ENCODE measurements at places on chromosomes 3 and 15.

- peak; percentile 54 for DNase-seq
These were observed at the start of gene CELSR3 for GRCh38 chr3:48662753-48663488. CELSR3 (minus strand) TSS chr3:48662886; CDS start chr3:48662634, 252 bp downstream.

DNA sequence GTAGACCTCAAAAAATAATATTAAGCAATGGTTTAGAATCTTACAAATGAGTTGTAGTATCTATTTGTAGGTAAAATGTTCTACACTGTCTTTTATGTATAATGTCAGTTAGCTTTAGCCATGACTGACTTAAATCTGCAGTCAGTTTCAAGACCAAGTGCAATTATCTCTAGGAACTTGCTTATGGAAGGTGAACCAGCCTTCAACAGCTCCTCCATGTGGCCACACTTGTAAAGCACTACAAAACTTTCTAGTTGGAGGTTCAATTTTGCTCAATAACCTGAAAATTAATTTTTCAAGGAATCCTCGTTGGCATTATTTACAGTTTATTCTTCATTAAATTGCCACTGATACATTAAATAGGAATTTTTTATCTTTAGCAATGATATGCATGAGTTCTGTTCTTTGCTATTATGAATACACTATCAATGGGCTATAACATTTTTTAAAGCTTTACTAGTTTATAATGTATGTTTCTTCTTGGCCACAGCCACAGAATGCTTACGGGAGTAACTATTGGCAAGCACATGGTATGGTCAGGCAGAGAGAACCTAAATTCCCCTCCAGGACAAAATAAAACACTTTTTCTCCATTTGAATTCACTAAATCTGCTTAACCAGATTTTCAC lies 315.3 kb upstream of the UBE2E2 start:
- no peak for DNase-seq

DNA sequence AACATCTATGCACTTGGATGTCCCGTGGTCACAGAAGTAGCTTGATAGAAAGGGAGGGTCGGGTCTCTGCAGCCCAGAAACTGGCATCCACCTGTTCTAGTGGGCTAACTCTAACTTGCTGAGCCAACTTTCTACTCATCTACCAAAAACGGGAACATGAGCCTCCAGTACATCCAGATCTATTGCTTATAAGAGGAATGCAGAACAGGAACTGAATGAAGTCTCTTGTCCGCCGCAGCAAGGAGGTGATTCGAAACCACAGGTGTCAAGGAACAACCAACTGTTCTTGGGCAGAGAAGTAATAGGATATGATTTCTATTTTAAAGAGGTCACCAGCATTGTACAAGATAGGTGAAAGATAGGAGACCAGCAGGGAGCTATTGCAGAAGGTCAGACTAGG lies 17.9 kb downstream of the TERC start:
- DNase-seq, result no peak

- DNase-seq, result no peak
These were observed 56.6 kb upstream of the CSTA start for GRCh38 chr3:122268257-122269024.

DNA sequence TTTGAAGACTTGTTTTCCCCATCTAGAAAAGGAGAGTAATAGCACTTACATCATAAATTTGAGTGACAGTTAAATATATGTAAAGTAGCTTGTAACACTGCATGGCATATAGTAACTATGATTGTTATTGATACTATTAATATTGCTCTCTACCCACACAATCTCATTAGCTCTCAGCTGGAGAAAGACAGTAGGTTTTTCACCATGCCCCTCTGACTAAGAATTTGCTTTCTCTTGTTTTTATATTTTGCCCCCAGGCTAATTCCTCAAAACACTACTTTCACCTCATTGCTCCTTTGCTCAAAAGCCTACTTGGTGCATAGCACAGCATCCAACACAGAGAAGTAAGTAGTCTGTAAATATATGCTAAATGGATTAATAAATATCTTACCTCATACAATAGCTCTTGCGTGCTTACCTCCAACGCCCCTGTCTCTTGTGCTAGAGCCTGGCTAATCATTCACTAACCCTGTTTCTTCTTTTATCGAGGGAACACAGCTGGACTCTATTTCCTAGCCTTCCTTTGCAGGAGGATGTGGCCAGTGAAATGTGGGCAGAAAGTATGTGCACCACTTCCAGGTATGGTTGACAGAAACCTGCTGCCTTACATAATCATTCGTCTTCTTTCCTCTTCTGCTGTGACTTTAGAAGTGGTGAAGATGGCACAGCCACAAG lies 190.0 kb downstream of the PLCH1 start:
- DNase-seq, result no peak

DNA sequence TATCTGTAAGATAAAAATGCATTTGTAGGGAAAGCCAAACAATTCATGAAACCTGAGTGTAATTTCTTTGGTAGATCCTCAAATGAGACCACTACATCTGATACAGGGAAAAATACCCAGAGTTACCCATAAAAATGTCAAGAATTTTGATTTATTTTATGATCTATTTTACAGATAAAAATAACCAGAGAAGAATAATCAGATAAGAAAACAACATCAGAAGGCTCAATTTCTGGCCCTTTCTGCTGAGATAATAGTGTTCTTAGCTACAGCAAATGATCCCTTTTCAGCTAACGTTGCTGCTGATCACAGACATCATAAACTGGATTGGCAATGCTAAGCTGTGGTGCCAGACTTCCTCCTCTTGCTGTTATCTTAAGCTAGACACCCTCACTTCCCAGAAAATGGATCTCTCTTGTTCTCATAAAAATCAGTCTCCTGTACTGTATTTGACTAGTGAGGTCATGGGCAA lies 21.3 kb upstream of the TMEM108 start:
- DNase-seq, result no peak

DNA sequence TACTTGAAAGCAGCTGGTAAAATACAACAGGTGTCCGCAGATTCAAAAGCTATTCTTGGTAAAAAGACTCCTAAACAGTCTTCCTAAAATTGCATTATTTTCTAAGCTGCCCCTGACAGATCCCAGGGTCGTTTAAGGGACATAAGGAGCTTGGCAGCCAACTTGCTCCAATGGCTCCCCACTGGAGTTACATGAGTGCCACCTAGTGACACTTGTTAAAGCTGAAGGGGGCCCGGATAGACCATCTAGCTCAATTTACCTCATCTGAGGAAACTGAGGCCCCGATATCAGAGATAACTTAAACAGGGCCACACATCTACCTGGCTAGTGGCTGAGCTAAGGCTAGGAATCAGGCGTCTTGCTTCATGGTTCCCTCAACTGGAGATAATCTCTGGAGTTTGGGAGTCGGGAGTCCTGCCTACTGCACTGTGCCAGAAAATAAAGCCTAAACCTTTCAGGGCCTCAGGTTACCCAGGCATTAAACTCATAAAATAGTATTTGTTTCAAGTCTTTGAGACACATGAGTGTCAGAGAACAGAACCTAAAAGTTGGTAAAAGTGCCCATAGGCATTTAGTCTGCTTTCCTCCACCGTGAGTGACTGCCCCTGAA lies 6.5 kb upstream of the TBC1D23 start:
- DNase-seq, result no peak

DNA sequence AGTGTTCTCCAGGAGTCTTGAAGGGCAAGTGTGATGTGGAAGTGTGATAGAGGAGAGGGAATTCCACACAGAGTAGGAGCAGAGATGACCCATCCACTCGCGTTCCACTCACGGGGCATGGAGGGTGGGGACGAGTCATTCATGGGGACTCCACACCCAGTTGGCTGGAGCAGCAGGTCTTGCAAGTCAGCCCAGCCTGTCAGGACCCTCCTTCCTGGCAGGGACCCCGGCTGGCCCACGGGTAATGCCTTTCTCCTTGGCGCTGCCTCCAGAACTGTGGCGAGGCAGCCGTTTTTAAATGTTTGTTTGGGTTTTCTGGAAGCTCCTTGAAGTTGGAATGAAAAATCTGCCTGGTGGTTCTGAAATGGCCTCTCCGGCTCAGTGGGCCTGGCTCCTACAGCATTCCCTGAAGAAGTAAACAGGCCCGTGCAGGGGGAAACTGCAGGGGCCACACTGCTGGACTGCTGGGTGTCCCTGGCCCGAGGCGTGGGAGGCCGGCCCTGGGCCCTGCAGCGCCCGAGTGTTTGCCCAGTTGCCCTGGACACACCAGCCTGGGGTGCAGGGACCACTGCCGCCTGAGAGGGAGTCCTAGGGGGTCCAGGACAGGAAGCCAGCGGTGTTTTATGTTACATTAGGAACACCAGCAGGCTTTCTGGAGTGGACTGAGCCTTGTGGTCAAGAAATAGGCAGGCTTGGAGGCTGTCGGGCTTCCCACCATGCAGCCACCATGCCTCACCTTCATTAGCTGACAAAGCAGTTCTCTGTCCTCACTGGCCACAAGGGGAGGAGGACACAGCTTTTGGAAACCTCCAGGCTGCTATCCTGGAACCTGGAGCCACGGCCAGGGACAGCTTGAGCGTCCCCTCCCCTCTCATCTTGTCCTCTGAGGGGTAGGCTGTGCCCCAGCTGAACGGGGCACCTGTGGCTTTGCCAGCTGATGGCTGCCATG lies 61.3 kb downstream of the CEMIP start:
- DNase-seq, result no peak

DNA sequence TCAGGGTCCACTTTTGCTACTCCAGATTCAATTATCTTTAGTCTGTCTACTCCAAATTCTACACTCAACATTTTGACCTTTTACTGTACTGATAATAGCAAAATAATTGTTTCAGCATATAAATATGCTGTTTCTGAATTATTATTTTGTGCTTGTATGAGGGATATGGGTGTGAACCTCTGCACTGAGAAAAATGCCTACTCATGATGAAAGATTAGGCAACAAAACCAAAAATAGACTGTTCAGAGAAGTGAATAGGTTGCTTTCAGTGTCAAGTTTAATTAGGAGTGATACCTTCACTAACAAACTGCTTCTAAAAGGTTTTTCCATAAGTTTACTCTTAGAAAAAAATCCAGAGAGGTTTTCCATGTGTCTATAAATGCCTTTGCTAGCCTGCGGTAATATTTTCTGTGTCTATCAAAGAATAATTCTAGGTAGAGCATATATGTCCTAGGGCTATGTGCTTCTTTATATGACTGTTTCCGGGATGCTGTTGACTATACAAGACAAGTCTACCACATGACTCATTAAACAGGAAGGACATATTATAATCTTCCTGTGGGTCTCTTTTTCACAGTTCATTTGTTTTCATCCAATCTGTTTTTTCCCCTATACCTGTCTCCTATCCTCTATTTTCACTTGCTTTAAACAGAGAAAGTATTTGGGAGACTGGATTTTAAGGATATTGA lies 218.5 kb upstream of the TTC14 start:
- DNase-seq, result no peak

Measured in stimulated activated CD4-positive, alpha-beta T cell treated with anti-CD3 and anti-CD28 coated beads, Interleukin-4, amount 100 ng/mL, for 48 hours (primary cell).